Activated T-helper 2 cell treated with anti-CD3 and anti-CD28 coated beads, Interferon-gamma antibody, Interleukin-2, Interleukin-4, amounts not matched to agents 10 μg/mL and 5 μg/mL and 100 μg/mL, durations not matched to agents 14 hours and 24 hours and 36 hours (primary cell): ENCODE measurements at places on chromosomes 7 and 10. TPM values are rescaled to one million over a fixed set of nuclear protein-coding genes. Genes with fewer than 3 reads are reported as not detected.
A peak's percentile ranks its signal among the peaks of the same experiment; 100 is the strongest.

The BMPER gene
- total RNA-seq: not detected in 2 replicates

The SFXN3 gene
- 41.3 and 44.3 TPM in 2 replicates for total RNA-seq

GRCh38 chr10:99798031-99798430 is 15.6 kb downstream of the ABCC2 start:
- no peak for DNase-seq

GRCh38 chr7:111370002-111370401 is 192.3 kb downstream of the IMMP2L start:
- DNase-seq: no peak

The SFTPA2 gene
- total RNA-seq: not detected in 2 replicates

DNA sequence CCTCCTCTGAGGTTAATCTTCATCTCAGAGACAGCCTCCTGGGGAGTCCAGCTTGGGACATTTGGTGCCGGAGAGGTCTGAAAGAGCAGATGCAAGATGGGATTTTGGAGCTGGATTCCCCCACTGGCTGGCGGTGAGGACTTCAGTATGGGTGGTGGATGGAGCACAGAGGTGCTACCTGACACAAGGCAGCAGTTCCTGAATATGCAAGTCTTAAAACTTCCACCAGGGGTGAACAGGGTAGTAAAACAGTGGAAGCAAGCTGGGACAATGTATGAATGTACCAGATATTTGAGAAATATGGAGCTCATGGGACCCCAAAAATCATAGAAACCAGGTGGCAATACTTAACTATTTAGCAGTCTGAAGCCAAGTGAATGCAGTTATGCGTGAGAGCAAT is 4.8 kb upstream of the TAF3 start:
- DNase-seq: no peak

DNA sequence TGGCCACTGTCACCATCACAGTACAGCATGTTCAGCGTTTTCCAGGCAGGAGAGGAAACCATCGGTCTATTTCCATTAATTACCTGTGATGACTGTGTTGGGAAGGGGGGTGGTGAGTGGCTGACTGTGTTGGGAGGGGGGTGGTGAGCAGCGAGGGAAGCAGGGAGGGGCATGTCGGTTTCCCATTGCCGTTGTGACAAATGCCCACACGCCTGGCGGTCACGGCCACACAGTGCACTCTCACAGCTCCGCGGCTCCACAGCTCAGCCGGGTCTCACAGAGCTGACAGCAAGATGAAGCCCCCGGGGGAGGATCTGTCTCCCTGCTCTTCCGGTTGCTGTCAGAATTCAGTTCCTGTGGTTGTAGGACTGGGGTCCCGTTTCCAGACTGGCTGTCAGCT is 39.0 kb downstream of the AP5Z1 start:
- no peak for DNase-seq

GRCh38 chr7:40298421-40298820 is 163.6 kb downstream of the SUGCT start:
- DNase-seq: no peak

The SLC16A9 gene
- 1.9 and 2.1 TPM in 2 replicates for total RNA-seq

GRCh38 chr7:128045766-128046165 is 14.5 kb upstream of the LRRC4 start:
- no peak for DNase-seq

GRCh38 chr10:10855151-10855581 is 162.5 kb upstream of the CELF2 start:
- DNase-seq: no peak

GRCh38 chr10:17873946-17874345 is 64.8 kb downstream of the MRC1 start:
- DNase-seq: no peak

The CCDC7 gene
- total RNA-seq: 12.2 and 14.0 TPM in 2 replicates

DNA sequence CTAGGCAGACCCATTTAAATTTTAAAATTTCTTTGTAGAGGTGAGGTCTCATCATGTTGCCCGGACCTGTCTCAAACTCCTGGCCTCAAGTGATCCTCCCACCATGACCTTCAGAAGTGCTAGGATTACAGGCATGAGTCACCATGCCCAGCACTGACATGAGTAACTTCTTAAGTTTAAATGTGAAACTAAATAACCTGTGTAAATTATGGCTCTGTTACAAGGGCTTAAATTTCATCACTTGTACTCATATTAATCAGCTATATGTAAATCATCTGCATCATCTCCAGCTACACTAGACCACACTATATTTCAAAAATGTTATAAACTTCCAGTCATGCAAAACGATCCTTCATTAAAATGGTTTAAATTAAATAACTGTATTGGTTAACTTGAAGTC is 56.1 kb downstream of the ATAD1 start:
- DNase-seq: peak; percentile 18

GRCh38 chr10:98168766-98169165 is 34.3 kb downstream of the R3HCC1L start:
- DNase-seq: no peak

GRCh38 chr7:98418636-98419315 is 17.9 kb upstream of the BAIAP2L1 start:
- DNase-seq: no peak

DNA sequence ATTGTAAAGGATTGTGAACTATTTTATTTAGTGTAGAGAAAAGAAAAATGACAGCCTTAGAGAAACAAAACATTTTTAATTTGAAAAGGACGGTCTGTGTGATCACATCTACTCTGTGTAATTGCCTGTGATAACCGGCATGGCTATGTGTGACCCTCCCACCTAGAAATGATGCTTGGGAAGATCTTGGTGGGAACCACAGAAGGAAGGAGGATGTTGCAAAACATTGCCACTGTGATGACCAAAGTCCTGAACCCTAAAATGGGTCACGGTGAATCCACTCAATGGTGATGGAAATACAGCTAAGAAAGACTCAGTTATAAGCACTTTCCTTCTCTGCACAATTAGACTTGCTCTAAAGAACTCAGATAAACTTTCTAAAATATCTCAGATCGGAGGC is 221.3 kb upstream of the FRMD4A start:
- DNase-seq: no peak
